ENCODE measurements at places on chromosomes 4 and X.

GRCh38 chr4:8760561-8760960 lies 111.1 kb downstream of the HMX1 start:
- no peak for DNase-seq

- no peak for DNase-seq
Observed at GRCh38 chr4:136395212-136395722, 1137.0 kb downstream of the PCDH18 start.

- DNase-seq = no peak
Observed at GRCh38 chrX:28127662-28128061, 146.4 kb upstream of the DCAF8L1 start.

- no peak for DNase-seq
Observed at GRCh38 chrX:154991039-154991438, 31.5 kb downstream of the F8 start.

DNA sequence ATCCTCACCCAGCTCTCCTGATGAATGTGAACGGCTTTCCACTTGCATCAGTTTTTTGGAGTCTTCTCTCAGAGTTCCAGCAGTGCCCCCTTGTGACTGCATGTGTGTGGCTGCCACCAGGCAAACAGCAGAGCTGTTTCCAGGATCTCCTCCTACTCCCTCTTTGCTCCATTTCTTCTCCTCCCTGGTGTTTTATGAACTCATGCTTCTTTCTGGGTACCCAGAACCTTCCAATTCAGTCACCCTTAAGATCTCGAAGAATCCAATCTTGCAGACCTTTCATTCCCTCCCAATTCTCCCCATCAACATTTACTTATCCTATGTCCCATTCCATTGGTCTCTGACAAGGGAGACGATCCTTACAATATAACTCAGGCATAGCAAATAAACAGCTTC lies 6.8 kb upstream of the TCEANC start:
- peak; percentile 2 for DNase-seq

DNA sequence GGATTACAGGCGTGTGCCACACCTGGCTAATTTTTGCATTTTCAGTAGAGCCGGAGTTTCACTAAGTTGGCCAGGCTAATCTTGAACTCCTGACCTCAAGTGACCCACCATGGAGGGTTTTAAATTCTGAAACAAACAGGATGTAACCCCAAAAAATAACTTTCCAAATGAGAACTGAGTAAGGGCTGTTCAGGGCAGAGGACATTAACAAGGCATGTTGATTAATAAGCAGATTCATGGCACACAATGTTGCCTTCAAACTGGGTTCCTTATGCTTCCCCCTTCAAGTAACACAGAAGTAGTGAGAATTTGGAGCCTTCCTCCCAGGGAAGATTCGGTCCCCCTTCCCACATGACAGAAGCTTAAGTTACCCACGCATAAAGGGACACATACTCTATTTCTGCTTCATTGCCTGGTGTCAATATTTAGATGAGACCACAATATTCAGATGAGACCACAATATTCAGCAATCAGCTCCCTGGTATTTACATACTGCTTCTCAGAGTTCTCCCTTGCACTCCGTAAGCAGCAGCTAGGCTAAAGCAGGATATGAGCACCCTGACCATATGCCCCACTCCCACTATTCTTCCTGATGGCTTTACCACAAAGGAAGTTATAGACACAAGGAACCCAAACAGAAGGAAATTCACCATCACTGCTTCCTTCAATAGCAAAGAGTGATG lies 21.4 kb downstream of the GRSF1 start:
- no peak for DNase-seq

DNA sequence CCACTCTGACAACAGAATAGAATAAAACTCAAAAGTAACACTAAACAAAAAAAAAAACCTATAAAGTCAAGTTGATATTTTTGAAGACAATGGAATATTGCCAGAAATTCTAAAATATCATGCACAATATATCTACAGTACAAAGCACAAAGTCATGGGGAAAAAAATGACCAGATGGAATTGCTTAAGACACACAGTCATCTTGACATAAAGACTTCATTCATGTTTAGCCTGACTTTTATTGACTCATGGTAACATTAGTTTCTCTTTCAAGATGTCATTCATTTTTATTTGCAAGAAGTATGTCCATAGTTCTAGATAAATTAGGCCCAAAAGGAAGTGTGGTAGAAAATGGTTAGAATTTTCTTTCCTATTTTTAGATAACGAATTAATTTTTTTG lies 259.1 kb downstream of the CAMK2D start:
- no peak for DNase-seq

DNA sequence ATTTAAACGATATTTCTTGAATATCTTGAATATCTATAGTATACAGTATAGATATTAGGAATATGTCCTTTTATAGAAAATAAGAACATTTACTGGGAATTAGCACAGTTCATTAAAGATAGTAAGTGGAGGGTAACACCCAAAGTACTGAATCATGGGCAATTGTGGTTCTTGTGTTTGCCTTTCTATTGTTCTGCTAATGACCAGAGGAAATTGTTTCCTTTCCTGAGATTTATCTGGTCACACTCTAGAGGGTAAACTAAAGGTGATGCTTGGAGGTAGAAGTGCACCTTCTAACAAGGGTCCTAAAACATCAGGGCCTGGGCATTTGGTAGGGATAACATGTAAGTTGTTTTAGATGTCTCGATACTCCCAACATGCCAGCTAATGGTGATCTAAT lies 241.3 kb upstream of the SFRP2 start:
- DNase-seq = no peak

DNA sequence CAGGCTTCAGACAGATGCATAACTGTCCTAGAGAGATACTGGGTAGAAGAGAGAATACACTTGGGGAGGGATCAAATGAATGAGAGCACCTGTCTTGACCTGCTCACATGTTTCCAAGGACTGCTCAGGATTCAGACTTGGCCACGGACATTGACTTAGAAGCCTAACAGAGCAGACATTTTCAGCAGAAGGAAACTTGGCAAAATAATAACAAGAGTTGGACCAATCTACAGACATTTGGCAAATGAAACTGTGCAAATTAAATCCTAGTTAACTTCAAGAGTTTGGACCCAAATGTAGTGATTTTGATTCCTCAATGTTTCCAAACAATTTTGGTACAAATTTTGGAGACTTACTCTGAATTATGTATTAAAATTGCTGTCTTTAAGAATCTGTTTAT lies 223.9 kb downstream of the CAMK2D start:
- DNase-seq = no peak

DNA sequence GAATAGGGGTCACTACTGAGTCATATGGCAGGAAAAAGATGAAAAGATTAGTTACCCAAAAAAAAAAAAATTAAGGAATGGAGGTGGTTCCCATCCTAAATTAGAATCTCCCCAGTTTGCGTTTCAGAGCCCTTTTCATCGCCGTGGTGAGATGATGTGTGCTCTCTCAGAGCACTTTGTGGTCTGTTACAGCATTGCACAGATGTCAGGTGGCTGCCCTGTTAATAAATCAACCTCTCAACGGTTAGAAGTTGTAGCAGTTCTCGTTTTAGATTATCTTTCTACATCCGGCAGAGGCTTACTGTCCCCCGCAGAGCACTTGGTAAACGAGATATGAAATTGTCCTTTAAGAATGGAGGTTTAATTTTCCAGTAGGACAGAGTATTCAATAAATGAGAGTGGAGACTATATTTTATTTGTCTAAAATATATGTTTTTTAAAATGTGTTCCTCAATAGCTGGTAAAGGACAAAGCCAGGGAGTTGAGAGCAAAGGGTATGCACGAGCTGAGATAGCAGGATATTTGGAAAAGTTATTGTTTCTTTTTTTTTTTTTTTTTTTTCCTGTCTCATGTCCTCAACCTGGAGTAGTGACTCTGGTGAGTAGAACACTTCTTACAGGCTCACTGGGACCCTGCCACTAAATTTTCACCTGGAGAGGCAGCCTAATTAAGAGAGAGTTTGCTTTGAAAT lies 26.9 kb downstream of the AFF1 start:
- DNase-seq = no peak

- no peak for DNase-seq
Observed at GRCh38 chr4:137707626-137708025, 175.3 kb upstream of the PCDH18 start.

DNA sequence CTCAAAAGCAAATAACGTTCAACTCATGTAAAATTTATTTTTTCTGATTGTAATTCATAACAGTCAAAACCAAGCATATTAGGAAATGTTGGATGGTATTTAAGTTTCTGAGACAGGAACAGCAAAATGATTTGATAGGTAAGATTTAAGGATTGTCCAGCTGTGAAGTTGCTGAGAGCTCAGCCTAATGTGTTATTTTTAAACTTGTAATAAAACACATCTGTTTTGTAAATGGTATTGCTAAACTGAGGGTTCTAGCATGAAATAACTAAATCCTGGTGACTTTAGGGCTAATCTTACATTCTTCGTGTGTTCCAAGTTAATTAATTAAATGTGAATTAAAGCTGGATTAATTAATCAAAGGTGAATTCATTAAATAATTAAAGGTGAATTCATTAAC lies 13.3 kb downstream of the TLR10 start:
- DNase-seq = no peak

DNA sequence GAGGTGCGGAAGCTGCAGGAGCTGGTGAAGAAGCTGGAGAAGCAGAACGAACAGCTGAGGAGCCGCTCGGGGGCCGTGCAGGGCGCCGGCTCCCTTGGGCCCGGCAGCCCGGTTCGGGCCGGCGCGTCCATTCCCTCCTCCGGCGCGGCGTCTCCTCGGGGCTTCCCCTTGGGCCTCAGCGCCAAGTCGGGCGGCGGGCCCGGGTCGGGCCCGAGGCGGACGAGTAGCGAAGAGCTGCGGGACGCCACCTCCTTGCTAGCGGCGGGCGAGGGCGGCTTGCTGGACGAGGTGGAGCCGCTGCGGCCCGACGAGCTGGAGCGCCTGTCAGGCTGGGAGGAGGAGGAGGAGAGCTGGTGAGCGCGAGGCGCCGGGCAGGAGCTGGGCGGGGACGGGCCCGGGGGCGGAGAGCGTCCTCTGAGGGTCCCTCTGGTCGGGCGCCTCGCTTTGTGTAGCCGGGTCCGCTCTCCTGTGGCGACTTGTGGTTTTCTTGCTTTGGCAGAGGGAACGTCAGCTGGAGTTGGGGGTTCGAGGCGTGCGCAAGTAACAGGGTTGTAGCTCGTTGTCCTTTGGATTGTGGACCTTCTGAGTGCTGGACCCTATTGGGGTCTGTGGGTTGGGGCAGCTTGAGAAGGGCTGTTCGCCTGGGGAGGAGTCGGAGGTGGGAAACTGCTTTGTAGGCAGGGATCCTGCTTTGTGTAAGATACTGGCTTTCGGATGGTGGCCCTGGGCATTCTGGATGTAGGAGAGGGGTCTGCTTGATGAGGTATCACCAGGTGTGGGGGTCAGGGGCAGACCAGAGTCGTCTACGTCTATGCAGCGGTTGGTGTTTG lies 662 bp downstream of the SLAIN2 start:
- DNase-seq = peak; percentile 36

DNA sequence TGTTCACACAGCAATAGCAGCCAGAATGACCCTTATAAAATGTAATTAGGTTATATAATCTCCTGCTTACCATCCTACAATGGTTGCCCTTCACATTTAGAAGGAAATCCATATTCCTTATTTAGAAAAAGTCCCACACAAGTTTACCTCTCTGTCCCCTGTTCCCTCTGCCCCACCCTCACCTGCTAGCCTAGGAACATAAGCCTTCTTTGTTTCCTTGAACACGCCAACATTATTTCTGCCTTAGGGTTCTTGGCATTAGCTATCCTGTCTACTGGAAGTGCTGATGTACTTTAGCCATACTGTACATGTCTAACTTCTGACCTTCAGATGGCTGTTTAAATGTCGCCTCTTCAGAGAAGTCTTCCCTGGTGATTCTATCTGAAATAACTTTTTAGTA lies 28.4 kb upstream of the USP53 start:
- DNase-seq = no peak

- no peak for DNase-seq
Observed at GRCh38 chrX:112785344-112785743, 55.3 kb downstream of the AMOT start.

GRCh38 chr4:109276482-109277095 lies 25.9 kb downstream of the COL25A1 start:
- no peak for DNase-seq

- DNase-seq = no peak
Observed at GRCh38 chr4:157221895-157222770, 1.6 kb downstream of the GRIA2 start.

DNA sequence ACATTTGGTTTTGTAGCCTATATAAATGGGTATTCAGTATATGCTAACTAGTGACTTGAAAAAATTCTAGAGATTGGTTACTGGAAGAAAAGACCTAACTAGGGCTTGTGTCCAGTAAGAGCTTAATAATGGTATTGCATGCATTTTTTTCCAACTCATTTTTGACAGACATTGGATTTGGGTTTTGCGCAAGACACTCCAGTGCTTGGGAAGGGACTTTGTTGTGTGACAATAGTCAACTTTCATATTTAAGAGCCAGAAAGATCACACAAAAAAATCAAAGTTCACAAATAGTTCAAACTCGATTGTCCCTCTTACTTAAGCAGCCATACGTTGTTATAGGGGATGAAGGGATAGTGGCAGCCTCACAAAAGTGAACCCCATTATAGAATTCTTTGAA lies 1.2 kb upstream of the HSD17B11 start:
- DNase-seq = no peak

- DNase-seq = no peak
Observed at GRCh38 chr4:172983014-172983413, 185.6 kb upstream of the GALNT7 start.

DNA sequence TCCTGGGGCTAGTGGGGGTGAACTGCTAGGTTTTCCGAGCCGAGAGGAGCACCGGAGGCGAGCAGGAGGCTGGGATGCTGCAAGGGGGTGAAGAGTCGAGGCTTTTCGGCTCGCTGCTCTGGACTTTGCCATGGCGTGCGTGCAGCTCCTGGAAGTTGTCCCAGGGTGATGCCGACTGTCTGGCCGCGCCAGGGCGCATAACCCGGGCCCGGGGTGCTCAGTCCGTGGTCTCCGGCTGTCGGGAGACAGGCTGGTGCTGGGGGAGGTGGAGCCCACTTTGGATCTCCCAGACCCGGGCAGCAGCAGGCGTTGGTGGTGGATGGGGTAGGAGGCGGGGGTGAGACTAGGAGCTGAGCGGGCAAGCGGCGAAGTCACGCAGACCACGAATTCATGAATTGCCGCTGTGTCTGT lies 793 bp downstream of the GRIA3 start:
- DNase-seq = no peak

DNA sequence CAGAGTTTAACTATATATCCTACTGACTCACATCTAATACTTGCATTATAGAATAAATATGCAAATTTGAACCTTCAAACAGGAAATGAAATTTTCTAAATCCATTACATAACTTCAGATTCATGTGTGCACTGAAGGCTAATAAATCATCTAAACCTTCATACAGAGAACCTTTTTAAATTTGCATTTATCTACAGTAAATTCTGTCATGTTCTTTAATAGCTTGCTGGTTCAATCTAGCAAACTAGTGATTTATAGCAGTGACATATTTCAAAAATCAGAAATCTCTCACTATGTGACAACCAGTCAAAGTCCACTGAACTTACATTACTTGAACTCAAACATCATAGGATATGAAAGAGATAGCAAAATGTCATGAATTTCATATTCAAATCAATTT lies 65.1 kb downstream of the LRBA start:
- no peak for DNase-seq

GRCh38 chr4:81814987-81815541 lies 343.4 kb upstream of the RASGEF1B start:
- no peak for DNase-seq

Measured in activated CD4-positive, CD25-positive, alpha-beta regulatory T cell (primary cell).